ENCODE measurements at places on chromosomes 3 and 15.

DNA sequence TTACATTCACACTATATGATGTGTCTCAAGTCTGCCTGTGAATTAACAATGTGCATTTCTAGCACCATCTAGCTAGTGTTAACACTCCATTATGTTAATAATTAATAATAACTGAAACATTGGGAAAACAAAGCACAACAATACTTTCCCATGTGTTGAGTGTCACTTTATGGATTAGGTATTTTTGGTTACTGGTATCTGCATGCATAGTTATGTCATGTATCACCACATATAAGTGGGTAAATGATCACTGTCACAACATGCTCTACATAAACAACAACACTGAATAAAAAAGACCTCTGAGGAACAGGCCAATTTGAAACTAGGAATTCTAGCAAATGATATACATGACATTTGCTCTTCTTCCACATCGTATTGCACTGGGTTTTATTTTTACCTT lies 74.7 kb downstream of the MLH1 start:
- no peak for DNase-seq

GRCh38 chr3:153658136-153658535 lies 463.1 kb upstream of the ARHGEF26 start:
- DNase-seq: no peak

DNA sequence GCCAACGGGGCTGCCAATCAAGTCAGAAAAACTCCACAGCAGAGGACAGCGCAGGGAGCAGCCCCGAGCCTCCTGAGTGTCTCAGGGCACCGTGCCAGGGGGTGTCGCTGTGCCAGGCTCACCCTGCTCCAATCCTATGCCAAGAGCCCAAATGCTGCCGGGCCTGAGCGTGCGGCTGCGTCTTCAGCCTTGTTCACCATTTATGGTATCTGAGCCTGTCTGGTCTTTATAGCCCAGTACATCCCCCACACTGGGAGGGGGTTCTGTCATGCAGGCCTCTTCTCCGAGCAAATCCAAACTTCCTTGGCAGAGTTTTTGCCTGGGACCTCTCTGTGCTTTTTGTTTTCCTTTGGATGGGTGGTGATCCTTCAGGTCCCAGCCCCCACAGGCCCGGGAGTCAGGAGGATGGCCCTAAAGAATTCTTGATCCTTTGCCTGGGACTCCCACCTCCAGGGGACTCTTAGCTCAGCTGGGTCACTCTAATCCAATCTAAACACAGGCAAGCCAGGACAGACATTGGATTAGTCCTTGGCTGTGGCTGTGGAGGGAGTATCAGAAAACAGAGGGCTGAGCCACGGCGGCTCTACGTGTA lies 135.1 kb upstream of the HACD2 start:
- no peak for DNase-seq

GRCh38 chr3:72957297-72957696 lies 39.3 kb upstream of the PPP4R2 start:
- no peak for DNase-seq

Data from GM12878 (cell line).